H1 (cell line): ENCODE measurements at places on chromosomes 5 and 9. TPM values are rescaled to one million over a fixed set of nuclear protein-coding genes. Genes with fewer than 3 reads are reported as not detected.
A peak's percentile ranks its signal among the peaks of the same experiment; 100 is the strongest.

- H3K27me3 ChIP-seq: no peaks in the 10 kb centered on the region
- H3K4me1 ChIP-seq: peaks cover 49% of the 10 kb centered on the region
- H3K4me3 ChIP-seq: no peak overlapping the region
- peak overlapping the region; percentile 11; the same call in 1 of the 2 replicates for H3K27ac ChIP-seq
- H3K36me3 ChIP-seq: no peaks in the 10 kb centered on the region
These were observed 115.7 kb downstream of the TRIO start for GRCh38 chr5:14258840-14259239.

DNA sequence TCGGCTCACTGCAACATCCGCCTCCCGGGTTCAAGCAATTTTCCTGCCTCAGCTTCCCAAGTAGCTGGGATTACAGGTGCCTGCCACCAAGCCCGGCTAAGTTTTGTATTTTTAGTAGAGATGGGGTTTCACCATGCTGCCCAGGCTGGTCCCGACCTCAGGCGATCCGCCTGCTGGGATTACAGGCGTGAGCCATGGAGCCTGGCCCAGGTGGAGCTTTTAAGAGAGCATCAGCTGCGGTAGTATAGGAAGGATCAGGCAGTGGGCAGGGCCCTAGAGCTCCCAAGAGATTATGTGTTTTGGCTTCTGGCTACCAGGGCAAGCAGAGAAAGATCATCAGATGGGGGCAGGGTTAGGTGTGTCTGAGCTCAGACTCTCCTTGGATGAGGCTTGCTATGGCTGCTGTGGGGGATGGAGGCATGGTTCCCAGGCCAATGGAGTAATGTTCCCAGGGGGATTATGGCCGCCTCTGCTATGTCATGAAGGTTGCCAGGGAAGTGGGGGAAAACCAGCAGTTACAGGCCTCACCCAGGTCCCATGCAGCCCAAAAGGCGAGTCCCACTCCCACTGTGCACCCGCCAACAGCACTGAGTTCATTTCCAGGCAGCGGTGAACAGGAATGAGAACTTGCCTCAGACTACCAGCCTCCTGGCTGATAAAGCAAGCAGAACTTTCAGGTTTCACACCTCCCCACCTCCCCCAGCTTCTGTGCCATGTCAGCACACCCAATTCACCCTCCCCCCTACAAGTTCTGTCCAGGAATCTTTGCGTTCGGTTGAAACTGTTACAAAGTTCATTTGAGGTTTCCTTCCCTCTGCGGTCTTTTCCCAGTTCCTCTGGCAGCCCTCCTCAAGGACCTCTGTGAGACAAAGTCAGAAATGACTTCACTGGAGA lies 507.6 kb downstream of the SPATA31D1 start:
- no peak overlapping the region for H3K4me3 ChIP-seq
- H3K27me3 ChIP-seq: no peaks in the 10 kb centered on the region
- no peaks in the 10 kb centered on the region for H3K4me1 ChIP-seq
- H3K27ac ChIP-seq: no peak overlapping the region
- DNase-seq: no peak

The CCL28 gene
- not detected in 2 replicates for total RNA-seq

GRCh38 chr9:94919376-94920098 lies 193.0 kb downstream of the AOPEP start:
- DNase-seq: no peak
- no peak overlapping the region for H3K4me3 ChIP-seq
- H3K27me3 ChIP-seq: no peaks in the 10 kb centered on the region
- H3K36me3 ChIP-seq: no peaks in the 10 kb centered on the region
- H3K27ac ChIP-seq: no peak overlapping the region

- no peaks in the 10 kb centered on the region for H3K4me1 ChIP-seq
- no peaks in the 10 kb centered on the region for H3K27me3 ChIP-seq
- H3K4me3 ChIP-seq: no peak overlapping the region
- no peak overlapping the region for H3K27ac ChIP-seq
These were observed 59.2 kb downstream of the PRELID2 start for GRCh38 chr5:145775893-145776444.

- no peak overlapping the region for H3K27ac ChIP-seq
- no peaks in the 10 kb centered on the region for H3K36me3 ChIP-seq
- no peak for DNase-seq
- H3K4me3 ChIP-seq: no peak overlapping the region
- H3K27me3 ChIP-seq: no peaks in the 10 kb centered on the region
These were observed 64.4 kb upstream of the POU5F2 start for GRCh38 chr5:93805616-93806379.

GRCh38 chr5:142740474-142741242 lies 29.5 kb upstream of the ARHGAP26 start:
- no peak overlapping the region for H3K4me3 ChIP-seq
- H3K4me1 ChIP-seq: no peaks in the 10 kb centered on the region
- no peaks in the 10 kb centered on the region for H3K27me3 ChIP-seq
- no peak for DNase-seq
- H3K27ac ChIP-seq: no peak overlapping the region

The NIM1K gene
- not detected in 2 replicates for total RNA-seq

The SLIT3 gene
- 0.86 and 1.1 TPM in 2 replicates for total RNA-seq

GRCh38 chr5:39381376-39381775 lies 17.1 kb upstream of the C9 start:
- peaks cover 2% of the 10 kb centered on the region; the same call in 1 of the 2 replicates for H3K4me1 ChIP-seq
- no peak for DNase-seq

- no peaks in the 10 kb centered on the region for H3K36me3 ChIP-seq
- no peaks in the 10 kb centered on the region for H3K27me3 ChIP-seq
- H3K4me3 ChIP-seq: no peak overlapping the region
These were observed 174.3 kb upstream of the RORB start for GRCh38 chr9:74322661-74323314.

The NCBP1 gene
- total RNA-seq: 54.0 and 57.5 TPM in 2 replicates

GRCh38 chr5:146595088-146595487 lies 79.1 kb upstream of the GPR151 start:
- DNase-seq: no peak
- H3K4me3 ChIP-seq: no peak overlapping the region
- H3K27ac ChIP-seq: no peak overlapping the region
- no peaks in the 10 kb centered on the region for H3K36me3 ChIP-seq
- H3K4me1 ChIP-seq: no peaks in the 10 kb centered on the region
- H3K27me3 ChIP-seq: no peaks in the 10 kb centered on the region

The PCDHA9 gene
- total RNA-seq: 0.28 and 0.36 TPM in 2 replicates

DNA sequence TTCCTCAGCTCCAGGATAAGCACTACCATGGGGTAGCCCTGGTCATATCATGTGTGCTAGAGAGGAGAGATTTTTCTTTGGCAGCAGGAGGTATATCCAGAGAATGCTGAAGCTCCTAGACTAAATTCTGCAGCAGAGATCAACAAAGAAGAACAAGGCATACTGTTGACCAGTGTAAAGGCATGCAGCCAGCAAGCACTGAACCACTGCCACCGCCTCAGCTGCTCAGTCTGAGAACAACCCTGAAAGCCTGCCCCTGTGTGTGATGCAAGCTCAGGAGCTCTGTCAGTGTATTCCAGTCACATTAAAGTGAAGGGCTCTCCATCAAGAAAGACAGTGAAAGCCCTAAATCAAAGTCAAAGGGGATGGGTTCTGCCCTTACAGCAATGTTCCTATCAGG lies 439.5 kb upstream of the CD180 start:
- H3K27me3 ChIP-seq: no peaks in the 10 kb centered on the region
- H3K27ac ChIP-seq: no peak overlapping the region
- no peaks in the 10 kb centered on the region; the same call in 1 of the 2 replicates for H3K4me1 ChIP-seq

- H3K27me3 ChIP-seq: no peaks in the 10 kb centered on the region
- H3K27ac ChIP-seq: no peak overlapping the region
- no peaks in the 10 kb centered on the region for H3K4me1 ChIP-seq
- no peak overlapping the region for H3K4me3 ChIP-seq
- DNase-seq: no peak
- H3K36me3 ChIP-seq: no peaks in the 10 kb centered on the region
These were observed 33.1 kb upstream of the ITGA2 start for GRCh38 chr5:52956014-52956413.

The FBP1 gene
- 1.0 and 2.2 TPM in 2 replicates for total RNA-seq

The EPB41L4B gene
- 23.7 and 25.0 TPM in 2 replicates for total RNA-seq

The CYLC2 gene
- total RNA-seq: not detected in 2 replicates

DNA sequence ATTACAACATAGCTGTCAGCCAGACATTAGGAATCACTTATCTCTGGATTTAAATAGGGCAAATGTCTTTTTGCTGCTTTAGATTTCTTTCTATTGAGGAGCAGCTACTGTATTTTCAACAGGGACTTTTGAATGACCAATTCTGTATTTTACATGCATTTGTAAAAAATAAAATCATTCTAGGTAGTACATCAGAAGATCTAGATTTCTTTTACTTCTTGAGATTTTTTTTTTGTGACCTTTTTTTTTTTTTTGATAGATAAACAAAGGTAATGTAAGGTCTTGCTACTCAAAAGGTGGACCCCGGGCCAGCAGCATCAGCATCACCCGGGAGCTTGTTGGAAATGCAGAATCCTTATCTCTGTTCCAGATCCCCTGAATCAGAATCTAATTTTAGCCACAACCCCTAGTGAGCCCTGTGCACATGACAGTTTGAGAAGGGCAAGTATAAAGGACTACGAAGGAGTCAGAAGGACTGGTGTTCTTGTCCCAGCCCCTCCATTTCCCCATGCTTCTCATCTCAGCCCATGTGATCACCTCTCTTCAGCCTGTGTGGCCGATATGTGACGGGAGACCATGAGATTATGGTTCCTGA lies 37.7 kb upstream of the CKMT2 start:
- H3K27me3 ChIP-seq: no peaks in the 10 kb centered on the region
- H3K27ac ChIP-seq: no peak overlapping the region
- H3K4me3 ChIP-seq: no peak overlapping the region
- no peaks in the 10 kb centered on the region for H3K36me3 ChIP-seq
- no peaks in the 10 kb centered on the region for H3K4me1 ChIP-seq

The FBXL7 gene
- total RNA-seq: 17.8 and 19.1 TPM in 2 replicates

DNA sequence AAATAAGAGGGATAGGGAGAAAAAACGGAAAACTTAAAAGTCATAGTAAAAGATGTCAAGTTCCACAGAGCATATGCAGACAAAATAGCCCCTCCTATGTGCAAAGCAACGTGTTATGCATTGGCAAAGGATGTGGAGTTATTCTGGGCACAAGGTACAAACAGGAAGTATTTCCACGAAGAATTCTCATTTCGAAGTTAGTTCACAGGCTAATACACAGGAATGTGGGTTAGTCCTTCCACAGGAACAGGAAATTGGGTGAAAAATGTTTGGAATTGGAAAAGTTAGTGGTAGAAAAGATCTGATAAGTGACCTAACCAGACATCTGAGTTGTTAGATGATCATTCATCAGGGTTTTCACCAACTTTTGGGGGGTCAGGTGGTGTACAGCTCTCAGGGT lies 326.6 kb downstream of the EBF1 start:
- no peaks in the 10 kb centered on the region for H3K36me3 ChIP-seq
- no peaks in the 10 kb centered on the region for H3K27me3 ChIP-seq
- no peak for DNase-seq
- no peak overlapping the region for H3K27ac ChIP-seq
- no peaks in the 10 kb centered on the region for H3K4me1 ChIP-seq
- H3K4me3 ChIP-seq: no peak overlapping the region

DNA sequence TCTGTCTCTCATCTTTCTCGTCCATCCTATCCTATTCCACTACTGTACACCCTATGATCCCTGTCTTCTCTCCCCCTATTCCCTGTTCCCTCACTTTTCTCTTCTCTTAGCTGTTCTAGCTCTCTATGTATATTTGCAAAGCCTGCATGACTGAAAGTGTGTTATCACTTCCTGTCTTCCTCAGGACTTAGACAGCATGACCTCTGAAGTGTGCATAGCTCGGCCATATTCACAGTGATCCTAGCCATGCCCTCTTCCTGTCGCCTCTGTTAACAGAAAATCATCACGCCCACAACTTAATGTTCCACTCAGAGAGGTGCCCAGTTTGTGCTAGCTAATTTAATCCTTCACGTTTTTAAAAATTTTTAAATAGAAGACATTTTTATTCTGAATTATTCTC lies 35.8 kb upstream of the CDH6 start:
- no peak overlapping the region for H3K4me3 ChIP-seq
- H3K27ac ChIP-seq: no peak overlapping the region
- no peak for DNase-seq
- no peaks in the 10 kb centered on the region for H3K36me3 ChIP-seq
- H3K4me1 ChIP-seq: peaks cover 3% of the 10 kb centered on the region; the same call in 1 of the 2 replicates

GRCh38 chr5:140806834-140807775 lies at the start of gene PCDHA4:
TSS of gene PCDHA4 (plus strand) at chr5:140807068.
- peak within 1 kb of the TSS; percentile 31; the same call in 1 of the 2 replicates for H3K27ac ChIP-seq
- H3K4me3 ChIP-seq: peak within 1 kb of the TSS; percentile 80
- H3K36me3 ChIP-seq: peaks cover 12% of the 10 kb centered on the region
- H3K4me1 ChIP-seq: no peaks in the 10 kb centered on the region
- DNase-seq: peak; percentile 94

The GRXCR2 gene
- not detected in 2 replicates for total RNA-seq

DNA sequence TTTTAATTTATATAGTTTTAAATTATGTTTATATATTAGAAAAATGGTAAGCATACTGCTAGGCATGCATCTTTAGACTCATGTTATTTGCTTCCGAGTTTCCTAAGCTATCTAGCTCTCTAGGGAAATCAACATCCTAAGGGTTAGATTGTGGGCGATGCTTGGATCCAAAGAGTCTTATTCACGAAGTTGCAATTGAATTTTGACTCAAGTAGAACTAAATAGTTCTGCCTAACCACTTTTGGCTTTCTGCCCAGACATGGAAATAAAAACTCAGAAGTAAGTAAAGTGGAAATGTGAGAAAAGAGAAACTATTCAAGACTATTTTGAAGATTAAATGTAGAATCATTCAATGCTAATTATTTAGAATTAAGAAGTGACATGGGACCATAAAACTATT lies 440.4 kb downstream of the CDH18 start:
- H3K4me3 ChIP-seq: no peak overlapping the region
- H3K4me1 ChIP-seq: no peaks in the 10 kb centered on the region
- no peaks in the 10 kb centered on the region for H3K27me3 ChIP-seq
- H3K36me3 ChIP-seq: no peaks in the 10 kb centered on the region
- no peak overlapping the region for H3K27ac ChIP-seq
- DNase-seq: no peak

The CBY3 gene
- total RNA-seq: 0.39 and 1.4 TPM in 2 replicates

DNA sequence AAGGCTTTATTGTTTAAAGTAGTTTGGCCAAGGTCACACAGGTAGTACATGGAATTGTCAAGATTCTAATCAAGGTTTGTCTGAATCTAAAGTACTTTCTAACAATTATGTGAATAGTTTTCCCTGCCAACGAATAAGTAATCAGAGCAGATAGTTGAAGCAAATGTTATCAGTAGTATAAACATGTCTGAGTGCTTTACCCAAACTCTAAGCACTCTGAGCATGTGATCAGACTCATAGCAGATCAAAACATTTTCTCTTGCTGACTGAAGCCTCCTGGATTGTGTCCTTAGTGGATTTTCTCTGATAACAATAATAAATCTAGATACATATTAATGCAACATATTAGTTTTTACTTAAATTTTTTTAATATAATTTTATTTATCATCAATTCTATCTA lies 995.0 kb downstream of the EFNA5 start:
- no peak overlapping the region for H3K27ac ChIP-seq
- no peak for DNase-seq
- H3K4me1 ChIP-seq: no peaks in the 10 kb centered on the region
- no peak overlapping the region for H3K4me3 ChIP-seq
- H3K27me3 ChIP-seq: no peaks in the 10 kb centered on the region

The MELK gene
- 53.1 and 53.6 TPM in 2 replicates for total RNA-seq

DNA sequence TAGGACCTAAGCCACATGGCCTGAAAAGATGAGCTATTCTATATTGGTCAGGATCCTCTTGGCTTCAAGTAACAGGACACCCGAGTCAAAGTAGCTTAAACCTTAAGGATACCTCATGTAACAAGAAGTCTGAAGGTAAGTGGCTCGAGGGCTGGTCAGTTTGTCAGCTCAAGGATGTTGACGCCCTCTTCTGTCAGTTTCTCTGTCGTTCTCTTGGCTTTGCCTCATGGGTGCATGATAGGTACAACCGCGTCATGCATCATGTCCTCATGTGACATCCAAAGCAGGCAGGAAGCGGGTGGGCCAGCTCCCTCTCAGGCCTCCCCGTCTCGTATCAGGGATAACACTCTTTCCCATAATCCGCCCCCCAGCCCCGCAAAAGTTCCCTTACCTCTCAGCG lies 22.1 kb upstream of the TCERG1 start:
- DNase-seq: no peak
- no peak overlapping the region for H3K27ac ChIP-seq
- no peaks in the 10 kb centered on the region for H3K27me3 ChIP-seq
- H3K4me3 ChIP-seq: no peak overlapping the region
- H3K4me1 ChIP-seq: no peaks in the 10 kb centered on the region
